ENCODE measurements at places on chromosomes 1 and 21. TPM values are rescaled to one million over a fixed set of nuclear protein-coding genes. Genes with fewer than 3 reads are reported as not detected.

GRCh38 chr1:152167835-152168534, 9.0 kb upstream of the RPTN start:
- DNase-seq = peak; percentile 89

GRCh38 chr1:81032973-81033425, 767.7 kb upstream of the ADGRL2 start:
- DNase-seq = no peak

DNA sequence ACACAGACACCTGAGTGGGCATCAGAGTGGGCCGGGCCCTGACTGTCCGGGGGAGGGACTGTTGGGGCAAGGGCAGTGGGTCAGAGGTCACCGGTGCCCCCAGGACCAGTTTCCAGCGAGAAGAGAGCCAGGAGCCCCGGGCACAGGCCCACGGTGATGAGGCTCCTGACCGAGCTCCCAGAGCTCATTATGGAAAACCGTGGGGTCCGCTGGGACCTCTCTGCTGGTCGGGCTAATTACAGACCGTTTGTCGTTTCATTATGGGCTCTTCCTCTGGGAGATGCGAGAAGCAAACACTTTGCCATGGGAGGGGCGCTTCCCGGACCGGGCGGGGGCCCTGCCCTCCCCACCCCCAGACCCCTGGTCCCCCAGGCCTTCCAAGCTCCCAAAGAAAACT, 12.0 kb upstream of the TTLL10 start:
- DNase-seq = no peak

DNA sequence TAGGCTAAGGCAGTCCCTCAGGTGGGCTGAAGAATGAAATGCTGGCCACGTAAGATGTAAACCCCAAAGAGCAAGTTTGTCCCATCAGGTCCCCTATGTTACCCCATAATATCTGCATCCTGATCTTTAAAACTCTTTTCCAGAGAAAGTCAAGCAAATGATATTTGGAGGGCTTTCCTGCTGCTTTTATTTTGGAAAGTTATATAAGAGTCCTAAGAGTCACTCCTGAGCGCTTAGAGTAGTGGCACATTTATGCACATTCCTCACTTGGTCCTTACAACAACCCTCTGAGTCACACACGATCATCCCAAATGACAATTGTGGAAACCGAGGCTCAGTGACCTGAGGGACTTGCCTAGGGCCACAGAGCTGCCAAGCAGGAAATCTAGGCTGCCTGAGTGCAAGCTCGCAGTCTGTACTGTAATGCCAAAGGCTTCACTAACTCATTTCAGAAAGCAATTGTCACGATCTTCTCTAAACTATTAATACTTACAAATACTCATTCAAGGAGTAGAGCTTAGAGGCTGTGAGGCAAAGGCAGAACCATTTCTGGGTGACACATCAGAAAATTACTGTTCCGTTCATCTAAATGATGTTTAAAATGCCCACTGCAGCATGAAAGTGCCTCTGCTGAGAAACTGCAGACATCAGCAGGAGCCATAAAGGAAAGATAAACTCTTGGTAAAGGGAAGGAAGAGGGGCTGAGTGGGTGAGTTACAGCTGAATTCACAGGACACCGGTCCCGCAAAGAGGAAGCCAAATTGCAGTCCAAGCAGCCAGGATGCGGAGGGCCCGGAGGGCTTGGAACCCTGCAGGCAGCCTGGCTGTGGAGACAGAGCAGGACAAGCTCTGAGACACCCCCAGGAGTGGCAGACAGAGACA, 30.8 kb downstream of the CAPZB start:
- DNase-seq = peak; percentile 72

DNA sequence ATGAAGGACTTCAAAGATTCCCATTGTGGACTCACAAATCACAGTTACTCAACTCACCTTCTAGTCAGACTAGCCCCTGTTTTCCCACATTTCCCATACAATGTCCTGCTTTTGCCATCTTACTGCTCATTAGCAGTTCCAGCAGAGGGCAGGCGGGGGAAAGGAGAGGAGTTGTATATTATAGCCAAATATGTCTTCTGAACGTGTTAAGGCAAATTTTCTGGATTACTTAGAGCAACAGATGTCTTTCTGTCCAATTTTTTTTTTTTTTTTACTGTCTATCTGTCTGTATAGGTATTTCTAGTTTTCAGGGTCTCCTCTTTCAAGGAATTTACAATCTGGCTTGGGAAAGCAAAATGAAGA, 29.9 kb upstream of the DDAH1 start:
- DNase-seq = peak; percentile 59

- peak; percentile 97 for DNase-seq
These were observed 13.0 kb downstream of the IFI6 start for GRCh38 chr1:27658951-27659496.

Gene F13B
- total RNA-seq = not detected

Data from GM23248 (cell line).